Thoracic aorta (tissue), 2 donors: ENCODE measurements at places on chromosomes 1 and 21. TPM values are rescaled to one million over a fixed set of nuclear protein-coding genes. Genes with fewer than 3 reads are reported as not detected.

DNA sequence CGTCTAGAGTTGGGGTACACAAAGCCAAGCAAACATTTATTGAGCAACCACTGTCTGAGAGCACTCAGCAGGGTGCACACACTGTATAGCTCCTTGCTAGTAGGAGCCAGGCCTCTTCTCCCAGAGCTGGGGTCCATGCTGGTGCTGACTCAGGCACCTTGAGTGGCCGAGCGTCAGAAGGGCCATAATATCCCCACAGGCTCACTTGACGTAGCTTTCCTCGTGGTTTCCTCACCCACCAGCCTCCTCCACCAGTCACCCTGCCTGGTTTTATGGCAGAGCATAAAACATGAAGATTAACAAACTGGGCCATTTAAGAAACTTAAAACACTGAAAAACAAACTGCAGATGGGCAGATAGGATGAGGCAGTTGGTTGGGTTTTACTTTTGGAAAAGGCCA lies 361.5 kb downstream of the HHAT start:
- DNase-seq, result no peak

DNA sequence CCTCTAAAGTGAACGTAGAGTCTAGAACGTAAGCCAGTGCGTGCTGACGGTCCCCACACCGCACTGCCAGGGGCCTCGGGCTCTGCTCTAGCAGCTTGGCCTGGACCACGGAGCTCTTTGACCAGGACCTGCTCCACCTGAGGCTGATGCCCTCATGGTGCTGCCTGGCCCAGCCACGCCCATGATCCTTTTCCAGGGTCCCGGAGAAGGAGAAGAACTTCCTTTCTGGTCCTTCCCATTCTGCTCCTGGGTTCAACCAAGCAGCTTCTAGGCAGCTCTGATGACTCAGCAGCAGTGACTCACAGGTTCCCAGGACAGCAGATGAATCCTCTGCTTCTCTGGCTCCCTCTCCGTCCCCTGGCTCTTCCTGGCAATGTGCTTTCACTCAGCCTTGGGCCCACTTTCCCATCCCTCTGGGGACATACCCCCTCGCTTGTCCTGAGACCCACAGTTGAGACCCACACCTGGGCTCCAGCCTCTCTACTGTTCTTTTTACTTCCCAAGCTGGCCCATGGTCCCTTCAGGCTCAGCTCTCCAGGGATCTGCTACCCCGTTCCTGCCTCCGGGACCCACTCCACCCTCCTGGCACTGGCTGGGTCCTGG lies 246.3 kb upstream of the RAB4A start:
- peak; percentile 77 for DNase-seq

- no peak for DNase-seq
Measured at GRCh38 chr1:152622803-152623202, at the start of gene LCE3A. Gene LCE3A (minus strand): TSS chr1:152623103. CDS start chr1:152623103, 0 bp downstream.

Gene PDE4B
- total RNA-seq, result 42.4 TPM

GRCh38 chr1:11178021-11179015 lies 10.8 kb upstream of the ANGPTL7 start:
- DNase-seq, result no peak

DNA sequence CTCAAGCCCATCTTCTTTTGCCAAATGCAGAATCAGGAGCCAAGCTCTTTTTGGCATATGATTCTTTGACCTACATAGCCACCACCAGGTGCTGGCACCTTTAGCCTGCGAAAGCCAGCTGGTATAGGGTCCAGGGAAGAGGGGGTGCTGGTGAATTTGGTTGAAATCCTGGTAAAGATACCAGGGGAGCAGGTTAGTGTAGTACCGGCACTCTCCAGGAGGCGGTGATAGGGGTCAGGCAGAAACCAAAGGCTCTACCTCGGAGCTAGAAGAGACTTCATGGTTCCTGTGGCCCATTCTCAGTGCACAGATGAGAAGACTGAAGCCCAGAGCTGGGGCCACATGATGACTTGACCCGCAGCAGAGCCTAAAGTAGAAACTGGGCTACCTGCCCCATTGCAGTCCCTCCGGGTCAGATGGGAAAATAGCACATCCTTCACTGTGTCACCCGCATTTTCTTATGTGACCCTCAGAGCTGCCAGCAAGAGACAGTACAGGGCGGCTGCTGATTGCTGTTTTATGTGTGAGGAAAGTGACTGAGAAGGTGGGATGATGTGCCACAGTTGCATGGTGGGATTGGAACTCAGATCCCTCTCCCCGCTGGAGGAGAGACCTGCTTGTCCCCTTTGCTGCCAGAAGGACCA lies 36.0 kb upstream of the IL19 start:
- no peak for DNase-seq

DNA sequence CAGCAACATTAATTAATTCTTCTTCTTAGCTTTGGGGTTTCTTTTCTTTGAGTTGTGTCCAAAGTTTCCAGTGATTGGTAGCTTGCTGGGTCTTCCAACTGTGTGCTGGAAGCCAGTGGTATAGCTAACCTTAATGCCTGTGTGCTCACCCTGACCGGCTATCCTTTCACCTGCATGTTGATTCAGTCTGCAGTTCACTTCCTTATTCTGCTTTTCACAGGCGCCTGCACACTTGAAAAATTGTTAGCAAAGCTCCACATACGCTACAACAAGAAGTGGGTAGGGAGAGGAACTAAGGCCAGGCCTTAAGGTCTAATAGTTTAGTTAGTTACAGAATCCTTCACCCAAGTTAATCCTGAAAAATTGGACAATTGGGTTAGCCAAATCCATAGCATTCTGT lies 35.7 kb downstream of the NCF2 start:
- no peak for DNase-seq

- no peak for DNase-seq
Measured at GRCh38 chr1:18705811-18706210, 75.2 kb downstream of the PAX7 start.

DNA sequence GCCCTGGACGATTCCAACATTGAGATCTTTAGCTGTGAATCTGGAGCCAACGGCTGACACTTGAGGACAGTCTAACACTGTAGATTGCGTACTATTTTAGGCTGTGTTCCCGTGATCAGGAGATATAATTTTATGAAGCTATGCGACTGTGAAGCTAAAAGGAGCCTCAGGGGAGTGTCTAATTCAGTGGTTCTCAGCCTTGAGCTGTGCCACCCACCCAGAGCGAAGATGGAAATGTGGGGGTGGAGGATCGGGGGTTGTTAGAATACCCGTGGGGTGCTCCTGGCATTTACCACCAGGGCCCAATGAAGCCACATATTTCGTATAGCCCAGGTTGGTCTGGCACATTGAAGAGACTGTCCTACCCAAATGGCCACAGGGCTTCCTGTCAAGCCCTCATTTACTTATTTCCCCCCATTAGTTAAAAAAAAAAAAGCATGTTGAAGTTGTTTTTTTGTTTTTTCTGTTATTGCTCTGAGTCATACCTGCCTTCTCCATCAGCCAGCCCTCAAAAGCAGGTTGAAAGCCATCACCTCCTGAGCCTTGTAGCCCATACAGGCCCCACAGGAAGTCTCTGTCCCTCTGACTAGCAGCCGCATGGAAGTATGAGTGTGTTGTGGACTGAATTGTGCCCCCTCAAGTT lies 141.7 kb downstream of the GALNT2 start:
- no peak for DNase-seq

GRCh38 chr1:186404454-186405051 lies 28.9 kb downstream of the ODR4 start:
- DNase-seq, result no peak

Gene KIAA0040
- total RNA-seq, result 93.1 TPM

DNA sequence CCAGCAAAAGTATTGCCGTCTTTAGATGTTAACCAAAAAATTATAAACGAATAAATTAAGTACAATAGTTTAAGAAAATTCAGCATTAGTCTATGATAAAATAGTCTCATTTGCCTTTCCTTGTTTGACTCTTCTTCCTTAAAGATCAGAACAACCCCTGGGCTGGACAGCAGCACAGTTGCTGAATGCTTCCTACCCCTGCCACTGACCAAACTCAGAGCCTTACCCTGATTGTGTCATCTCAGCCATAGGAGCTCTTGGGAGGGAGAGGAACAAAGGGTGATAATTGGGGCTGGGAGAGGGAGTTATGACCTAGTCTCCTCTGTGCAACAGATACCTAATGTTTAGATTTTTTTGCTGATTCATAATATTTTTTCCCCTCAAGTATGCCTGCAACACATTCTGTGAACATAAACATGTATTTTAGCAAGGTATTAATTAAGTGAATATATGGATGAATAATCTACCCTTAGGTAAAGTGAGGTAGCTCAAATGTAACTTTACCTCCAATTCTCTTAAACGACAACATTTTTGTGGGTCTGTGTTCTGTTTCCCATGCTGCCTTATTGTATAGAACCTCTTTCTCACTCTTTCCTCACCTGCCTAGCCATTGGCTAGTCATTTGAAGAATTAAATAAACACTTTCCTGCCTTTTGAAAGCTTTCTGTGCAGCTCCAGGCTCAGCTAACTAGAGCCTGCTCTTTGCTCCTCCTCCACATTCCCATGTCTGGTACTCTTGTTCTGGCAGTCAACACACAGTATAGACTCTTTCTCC lies 46.1 kb downstream of the FGGY start:
- DNase-seq, result no peak

- DNase-seq, result no peak
Measured at GRCh38 chr21:42364304-42364865, 1.9 kb downstream of the TFF1 start.

Gene KIF2C
- total RNA-seq, result 0.42 TPM

- no peak for DNase-seq
Measured at GRCh38 chr1:27057801-27058625, 45.4 kb upstream of the TENT5B start.

- no peak for DNase-seq
Measured at GRCh38 chr1:35807614-35808449, at the start of gene AGO4. Gene AGO4 (plus strand): TSS chr1:35808016. CDS start chr1:35808417, 401 bp downstream.

DNA sequence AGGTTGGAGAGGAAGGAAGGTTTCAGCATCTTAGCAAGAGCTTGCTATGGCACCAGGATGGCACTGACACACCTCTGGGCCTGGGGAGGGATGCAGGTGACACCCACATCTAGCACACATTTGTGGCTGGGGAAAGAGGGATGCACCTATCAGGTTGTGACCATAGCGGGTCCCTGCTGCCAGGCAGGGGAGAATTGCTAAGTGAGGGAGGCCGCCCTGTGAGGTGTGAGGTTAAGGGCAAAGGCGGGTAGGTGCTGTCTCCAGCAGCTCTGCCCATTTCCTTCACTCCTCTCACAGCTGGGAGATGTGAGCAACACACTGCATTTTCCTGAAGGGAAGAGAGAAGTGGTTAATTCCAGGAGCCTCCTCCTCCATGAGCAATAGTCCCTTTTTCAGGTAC lies 83.2 kb upstream of the TLR5 start:
- DNase-seq, result no peak

Gene NR1I3
- total RNA-seq, result not detected

- no peak for DNase-seq
Measured at GRCh38 chr1:95003433-95003738, 69.4 kb downstream of the ALG14 start.

GRCh38 chr1:22342734-22343191 lies 108.9 kb upstream of the ZBTB40 start:
- DNase-seq, result no peak

DNA sequence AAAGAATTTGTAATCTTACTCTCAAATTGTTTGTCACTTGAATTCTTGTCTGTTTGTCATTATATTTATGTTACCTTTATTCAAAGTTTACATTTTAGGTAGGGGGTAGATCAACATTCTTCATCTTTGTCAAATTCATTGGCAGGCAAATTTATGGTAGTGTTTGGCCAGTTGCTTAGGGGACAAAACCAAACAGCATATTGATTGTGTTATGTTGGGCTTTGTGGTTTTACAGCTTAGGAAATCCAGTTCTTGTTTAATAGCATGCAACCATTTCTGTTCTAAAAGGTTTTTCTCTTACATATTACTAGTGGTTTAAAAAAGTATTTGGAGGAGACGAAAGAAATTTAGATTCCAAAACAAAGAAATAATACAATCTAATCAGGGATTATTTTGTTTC lies 91.4 kb downstream of the HMCN1 start:
- no peak for DNase-seq

Gene PODN
- 152 TPM for total RNA-seq

GRCh38 chr21:26732432-26733221 lies 112.6 kb downstream of the ADAMTS1 start:
- no peak for DNase-seq

GRCh38 chr1:113593550-113594297 lies 165.6 kb downstream of the PHTF1 start:
- DNase-seq, result no peak

GRCh38 chr1:70075761-70076160 lies 129.6 kb downstream of the LRRC40 start:
- DNase-seq, result no peak

DNA sequence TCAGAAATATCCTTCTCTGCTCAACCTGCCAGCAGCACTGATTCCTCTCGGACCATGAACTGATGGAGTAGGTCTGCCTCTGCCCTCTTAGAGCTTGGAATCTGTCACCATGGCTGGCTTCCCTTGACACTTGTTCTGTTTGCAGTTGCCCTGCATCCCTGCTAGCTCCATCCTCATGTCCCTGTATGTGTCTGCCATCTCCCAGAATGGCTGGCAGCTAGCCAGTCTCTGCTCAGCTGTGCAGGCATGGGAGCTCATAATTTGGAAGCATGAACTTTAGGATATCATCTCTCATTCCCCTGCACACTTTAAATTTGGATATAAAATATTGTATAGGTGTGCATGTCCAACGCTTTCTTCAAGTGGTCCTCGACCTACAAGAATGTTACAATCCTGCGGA lies 95.4 kb downstream of the C1orf94 start:
- no peak for DNase-seq

GRCh38 chr21:43818685-43819084 lies 29.3 kb downstream of the RRP1 start:
- DNase-seq, result no peak

Gene S100A12
- not detected for total RNA-seq

GRCh38 chr1:241470908-241471590 lies 48.5 kb downstream of the FH start:
- DNase-seq, result no peak

Gene CKS1B
- total RNA-seq, result 13.5 TPM

DNA sequence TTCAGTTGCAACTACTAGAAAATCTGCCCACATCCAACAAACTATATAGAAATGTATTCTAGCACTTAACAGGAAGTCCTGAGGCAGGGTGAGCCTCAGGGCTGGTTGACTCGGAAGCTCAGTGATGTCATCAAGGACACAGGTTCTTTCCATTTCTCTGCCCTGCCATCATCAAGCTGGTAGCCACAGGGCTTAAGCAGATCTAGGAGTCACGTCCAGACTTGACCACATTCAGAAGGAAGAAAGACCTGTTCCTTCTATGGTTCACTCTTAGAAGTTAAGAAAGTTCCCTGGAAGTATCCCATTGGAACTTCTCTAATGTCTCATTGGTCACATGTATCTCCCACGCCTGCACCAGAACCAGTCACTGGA lies 438.1 kb downstream of the PRDM2 start:
- no peak for DNase-seq
